Smooth muscle cell of the brain vasculature (primary cell): ENCODE measurements at places on chromosomes 5 and 9.

- no peak for DNase-seq
These were observed 562 bp downstream of the GSN start for GRCh38 chr9:121268598-121268850.

DNA sequence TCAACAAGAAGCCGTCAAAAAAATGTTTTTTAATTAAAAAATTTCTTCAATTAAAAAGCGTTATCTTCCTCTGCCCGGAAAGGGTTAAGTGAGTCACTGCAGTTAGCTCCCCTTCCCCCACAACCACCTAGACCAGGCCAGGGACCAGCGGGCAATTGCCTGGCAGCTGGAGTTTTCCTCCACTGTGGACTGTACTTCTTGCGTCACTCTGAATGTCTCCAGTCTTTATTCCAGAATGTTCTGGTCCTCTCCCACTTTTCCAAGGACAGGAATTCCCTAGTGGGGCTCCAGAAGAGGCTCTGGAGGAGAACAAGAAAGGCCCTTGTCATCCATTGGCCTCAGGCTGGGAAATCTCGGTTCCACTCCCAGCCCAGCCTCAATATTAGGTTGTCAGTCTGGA is 114.0 kb downstream of the C9orf50 start:
- DNase-seq, result no peak

DNA sequence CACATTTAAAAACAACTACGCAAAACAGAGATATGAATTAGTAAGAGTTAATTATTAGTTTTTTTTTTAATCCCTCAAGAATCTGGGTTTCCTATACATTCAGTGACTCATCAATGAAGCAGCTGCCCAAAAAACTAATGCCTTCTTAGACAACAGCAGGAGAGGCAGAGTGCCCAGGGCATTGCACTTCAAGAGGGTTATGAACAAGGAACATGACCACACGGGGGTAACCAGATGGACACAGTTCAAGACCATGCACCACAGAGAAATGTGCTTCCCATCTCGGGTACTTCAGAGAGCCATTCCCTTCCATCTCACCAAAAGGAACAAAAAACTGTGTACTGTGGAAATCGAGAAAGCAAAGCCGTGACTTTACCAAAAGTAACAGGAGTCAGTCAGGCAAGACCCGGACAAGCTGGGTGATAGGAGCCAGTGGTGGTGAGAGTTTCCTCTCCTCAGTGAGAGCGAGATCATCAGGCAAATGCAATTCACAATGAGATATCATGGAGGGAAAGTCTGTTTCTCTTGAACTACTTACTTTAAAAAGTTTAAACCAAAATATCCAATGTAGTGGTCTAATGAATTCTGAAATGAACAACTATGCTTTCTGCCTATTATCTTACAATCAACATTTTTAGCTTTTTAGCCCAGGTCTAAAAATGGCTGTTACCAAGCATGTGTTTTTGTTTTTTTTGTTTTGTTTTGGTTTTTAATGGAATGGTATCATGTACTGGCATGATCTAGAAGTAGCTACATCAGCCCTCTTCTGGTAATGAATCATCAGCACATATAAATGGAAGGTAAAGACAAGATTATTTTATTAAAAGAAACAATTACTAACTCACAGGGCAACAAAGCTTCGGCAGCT is 192.1 kb downstream of the TSSK1B start:
- DNase-seq, result no peak

- DNase-seq, result no peak
These were observed 92.6 kb downstream of the GTF3C4 start for GRCh38 chr9:132762896-132763295.

GRCh38 chr9:71685394-71685793 is 82.9 kb downstream of the CEMIP2 start:
- DNase-seq, result no peak

DNA sequence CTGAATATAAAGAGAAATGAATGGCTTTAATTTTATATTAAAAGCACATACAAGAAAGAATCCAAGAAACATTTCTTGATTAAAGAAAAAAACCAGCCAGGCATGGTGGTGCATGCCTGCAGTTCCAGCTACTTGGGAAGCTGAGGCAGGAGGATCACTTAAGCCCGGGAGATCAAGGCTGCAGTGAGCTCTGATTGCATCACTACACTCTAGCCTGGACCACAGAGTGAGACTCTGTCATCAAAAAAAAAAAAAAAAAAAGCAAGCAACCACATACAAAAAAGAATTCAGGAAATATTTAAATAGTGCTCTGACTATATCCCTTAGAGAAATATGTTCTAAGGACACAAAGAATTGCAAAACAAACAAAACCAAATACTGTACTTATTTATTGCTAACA is 2.5 kb upstream of the PLAC8L1 start:
- DNase-seq, result no peak

DNA sequence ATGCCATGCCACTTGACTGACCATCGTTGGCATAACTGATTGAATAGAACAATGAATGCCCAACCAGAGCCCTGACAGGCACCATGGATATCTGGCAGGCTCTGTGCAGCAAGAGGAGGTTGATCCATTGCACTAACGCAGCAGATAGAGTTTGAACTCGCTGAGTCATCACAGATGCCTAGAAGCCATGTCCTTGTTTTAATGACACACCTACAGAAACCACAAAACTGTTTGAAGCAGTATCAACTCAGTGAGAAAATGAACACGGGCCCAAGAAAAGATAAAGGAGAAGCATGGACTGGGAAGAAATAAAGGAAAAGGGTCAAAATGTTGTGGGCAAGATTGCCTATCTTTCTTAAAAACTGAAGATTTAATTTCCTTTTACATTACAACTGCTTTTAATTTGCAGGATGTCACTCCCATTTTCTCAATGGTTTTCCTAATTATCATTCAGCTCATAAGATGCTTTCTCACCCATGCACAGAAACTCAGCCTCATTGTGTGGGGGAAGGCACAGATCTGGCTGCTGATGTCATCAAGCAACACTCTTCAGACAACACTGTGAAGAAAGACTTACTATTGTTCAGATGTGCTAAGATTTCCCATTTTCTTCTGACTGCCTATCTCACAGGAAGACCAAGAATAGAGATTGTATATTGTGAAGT is 129.0 kb downstream of the PIK3R1 start:
- no peak for DNase-seq

- DNase-seq, result no peak
These were observed 12.8 kb upstream of the NRARP start for GRCh38 chr9:137314561-137315560.

DNA sequence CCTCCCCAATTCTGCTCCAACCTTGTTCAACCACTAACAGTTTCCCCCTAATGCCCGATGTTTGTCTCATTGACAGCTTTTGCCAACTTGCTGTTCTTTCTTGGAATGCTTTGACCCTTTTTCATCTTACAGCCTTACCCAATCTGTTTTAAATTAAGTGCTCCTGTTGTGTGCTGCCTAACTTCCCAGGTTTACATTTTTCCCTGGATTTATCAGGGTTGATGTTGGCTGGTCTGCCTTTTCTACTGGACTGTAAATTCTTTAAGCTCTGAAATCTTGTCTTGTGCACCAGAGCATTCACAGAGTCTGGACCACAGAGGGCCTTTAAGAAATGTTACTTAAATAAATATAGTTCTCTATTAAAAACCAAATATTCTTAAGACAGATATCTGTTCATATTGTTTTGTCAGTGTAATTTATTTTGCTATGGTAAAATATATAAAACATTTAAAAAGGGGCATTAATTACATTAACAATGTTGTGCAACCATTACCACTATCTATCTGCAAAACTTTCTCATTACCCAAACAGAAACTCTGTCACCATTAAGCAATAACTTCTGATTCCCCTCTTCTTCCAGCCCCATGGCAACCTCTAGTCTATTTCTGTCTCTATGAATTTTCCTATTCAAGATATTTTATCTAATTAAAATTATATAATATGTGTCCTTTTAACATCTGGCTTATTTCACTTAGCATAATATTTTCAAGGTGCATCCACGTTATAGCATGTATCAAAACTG is 73.0 kb downstream of the OSTF1 start:
- DNase-seq, result no peak

DNA sequence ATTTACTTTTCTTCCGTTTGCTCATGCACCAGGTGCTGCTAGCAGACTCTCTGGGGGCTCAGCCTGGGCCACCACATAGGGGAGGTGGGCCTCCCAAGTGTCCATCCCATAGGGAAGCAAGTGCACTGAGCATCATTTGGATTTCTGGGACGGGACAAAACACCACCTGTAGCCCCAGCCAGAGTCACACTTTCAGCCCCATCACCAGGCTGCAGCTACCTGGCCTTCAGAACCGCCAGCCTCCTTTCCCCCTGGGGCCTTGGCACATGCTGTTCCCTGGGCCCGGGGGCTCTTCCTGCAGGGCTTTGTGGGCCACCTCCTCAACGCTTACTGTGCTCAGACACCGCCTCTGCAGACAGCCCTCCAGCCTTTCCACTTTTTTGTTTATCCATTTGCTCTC is 19.6 kb upstream of the SUSD3 start:
- no peak for DNase-seq

DNA sequence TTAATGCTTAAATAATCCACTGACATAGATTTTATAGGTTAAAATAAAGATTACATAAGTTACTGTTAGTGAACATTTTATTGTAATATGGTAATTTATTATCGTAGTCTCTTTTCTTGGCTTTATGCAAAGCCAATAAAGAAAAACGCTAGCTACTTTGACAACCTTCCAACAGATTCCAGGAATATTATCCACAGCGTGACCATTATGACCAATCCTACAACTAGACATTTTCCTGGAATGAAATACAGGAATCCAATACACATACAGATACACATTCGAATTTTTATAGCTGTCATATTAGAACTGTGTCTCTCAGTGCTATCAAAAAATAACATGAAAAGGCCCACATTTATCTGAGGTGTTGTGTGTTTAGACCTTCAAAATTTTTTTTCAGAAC is 13.1 kb downstream of the RPS23 start:
- DNase-seq, result no peak

- DNase-seq, result no peak
These were observed 54.2 kb downstream of the SLCO4C1 start for GRCh38 chr5:102241809-102242421.

GRCh38 chr9:18275313-18275990 is 198.5 kb upstream of the ADAMTSL1 start:
- no peak for DNase-seq

DNA sequence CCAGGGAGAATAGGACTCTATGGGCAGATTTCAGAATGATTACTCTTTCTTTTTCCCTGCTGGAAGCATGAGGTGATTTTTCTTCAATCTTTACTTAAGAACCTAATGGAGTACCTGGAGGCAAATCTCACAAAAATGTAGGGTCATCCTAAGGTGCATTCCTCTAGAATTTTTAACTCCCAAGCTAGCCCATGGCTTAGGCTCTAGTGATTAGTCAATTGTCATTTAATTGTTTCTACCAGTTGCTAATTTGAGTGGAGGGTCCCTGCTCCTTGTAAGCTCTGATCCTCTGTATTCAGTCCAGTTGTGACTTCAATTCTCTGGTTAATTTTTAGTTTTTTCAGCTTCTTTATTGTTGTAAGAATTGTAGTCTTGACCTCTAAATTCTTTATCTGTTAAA is 467.0 kb downstream of the HTR1A start:
- no peak for DNase-seq

DNA sequence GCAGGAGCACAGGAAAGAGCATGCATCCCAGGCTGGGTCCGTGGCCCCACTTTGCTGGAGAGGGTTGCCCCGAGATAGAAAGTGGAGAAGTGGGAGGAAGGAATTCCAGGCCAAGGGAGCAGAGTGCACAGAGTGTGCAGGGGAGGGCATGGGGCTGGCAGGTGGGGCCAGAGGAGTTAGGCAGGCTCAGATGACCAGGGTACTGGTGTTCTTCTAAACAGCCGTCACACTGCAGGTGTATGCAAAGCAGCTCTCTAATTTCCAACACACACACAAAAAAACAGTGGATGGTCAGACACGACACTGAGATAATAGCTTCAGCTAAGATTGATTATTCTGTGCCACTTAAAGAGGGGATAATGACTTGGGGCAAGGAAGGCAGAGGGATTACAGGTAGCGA is 212.2 kb downstream of the MTRR start:
- no peak for DNase-seq

DNA sequence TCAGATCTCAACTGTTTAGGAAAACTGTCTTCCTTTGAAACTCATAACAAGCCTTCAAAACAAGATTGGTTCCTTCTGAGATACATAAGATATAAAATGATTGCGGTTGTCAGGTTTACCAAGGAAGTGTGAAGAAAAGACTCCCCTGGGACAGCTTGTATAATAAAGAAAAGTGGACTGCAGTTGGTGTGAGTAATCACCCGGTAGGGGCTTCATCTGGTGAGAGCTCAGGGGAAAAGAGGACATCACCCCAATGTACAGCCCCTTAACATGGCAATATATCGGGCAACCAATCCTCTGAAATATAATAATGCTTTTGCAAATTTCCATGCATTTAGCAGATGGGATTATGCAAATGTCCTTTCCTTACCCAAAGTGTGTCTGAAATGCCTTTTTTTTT is 216.5 kb upstream of the KLF9 start:
- DNase-seq, result no peak

GRCh38 chr9:18256568-18256967 is 217.4 kb upstream of the ADAMTSL1 start:
- no peak for DNase-seq

DNA sequence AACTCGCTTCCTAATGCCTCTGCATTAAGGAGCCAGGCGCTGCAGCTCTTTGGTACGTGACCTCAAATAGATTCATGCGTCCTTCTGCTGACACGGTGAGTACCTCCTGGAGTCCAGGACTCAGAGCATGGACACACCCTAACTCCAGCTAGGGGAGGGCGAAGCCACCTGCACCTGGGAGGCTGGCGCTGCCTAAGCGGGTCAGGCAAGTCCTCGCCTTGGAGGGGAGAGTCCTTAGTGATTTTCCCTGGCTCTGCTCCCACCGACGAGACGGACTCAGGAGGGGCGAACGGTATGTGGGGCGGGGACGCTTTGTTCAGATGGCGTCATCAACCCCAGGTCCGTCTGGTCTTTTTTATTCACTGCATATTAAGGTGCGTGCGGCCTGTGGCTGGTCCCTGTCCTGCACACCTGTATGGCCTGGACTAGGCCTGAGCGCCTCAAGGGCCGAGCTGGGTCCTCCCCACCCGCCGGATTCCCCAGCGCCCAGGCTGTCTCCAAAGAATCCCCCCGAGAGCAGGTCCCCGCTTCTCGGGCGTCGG is 50.3 kb downstream of the NSUN2 start:
- no peak for DNase-seq

DNA sequence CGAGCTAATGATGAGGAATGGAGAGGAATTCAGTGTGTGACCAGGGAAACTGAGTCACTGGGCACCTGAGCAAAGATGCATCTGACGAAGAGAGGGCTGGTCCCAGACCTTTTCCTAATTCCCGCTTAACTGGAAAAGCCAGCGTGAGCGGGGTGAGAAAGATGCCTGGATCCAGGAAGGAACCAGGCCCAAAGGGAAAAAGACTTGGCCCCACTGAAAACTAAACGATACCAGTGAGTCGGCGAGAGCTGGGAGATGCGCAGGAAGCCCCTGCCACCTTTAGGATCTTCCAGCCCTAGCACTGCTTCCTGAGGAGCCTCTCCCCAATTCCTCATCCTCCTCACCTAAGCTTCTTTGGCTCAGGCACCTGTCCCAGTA is 499 bp upstream of the FCHSD1 start:
- DNase-seq, result no peak
